ENCODE measurements at places on chromosomes 16 and 17.

- DNase-seq = peak; percentile 4
These were observed at the start of gene MYL4 for GRCh38 chr17:47208744-47209488. Gene MYL4, plus strand, starts transcription at chr17:47209348. Its CDS starts 75 bp downstream, at chr17:47209423.

DNA sequence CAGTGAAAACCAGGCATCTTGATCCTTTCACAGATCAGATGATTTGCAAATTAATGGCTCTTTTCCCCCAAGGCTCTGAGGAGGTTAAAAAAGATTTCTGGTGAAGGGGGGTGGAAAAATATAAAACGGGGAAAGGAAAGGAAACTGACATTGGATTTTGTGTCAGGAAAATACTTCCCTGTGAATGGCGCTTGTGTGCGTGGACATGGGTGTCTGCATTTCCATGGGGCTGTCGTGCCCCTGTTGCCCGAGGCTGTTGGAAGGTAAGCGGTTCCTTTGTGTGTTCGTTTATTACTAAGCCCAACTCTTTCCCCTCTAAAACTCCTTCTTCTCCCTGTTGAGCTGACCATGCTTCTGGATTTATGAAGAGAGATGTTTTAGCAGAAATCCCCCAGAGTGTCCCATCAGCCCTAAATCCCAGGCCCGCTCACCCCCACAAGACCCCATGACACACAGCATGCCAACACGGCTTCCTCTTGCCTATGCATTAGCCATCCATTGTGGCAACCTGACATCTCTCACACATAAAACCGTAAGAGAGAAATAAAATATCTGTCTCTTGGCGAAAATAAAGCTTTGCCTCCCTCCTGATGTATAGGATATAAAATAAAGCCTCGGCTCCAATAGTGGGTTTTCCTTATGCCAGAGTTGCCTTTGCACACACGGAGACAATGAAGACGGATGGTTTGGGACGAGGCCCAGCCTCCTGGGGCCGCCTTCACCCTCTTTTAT lies 7.3 kb upstream of the LHX1 start:
- DNase-seq = no peak

- DNase-seq = no peak
These were observed 430 bp downstream of the BCAS3 start for GRCh38 chr17:60678118-60678444.

DNA sequence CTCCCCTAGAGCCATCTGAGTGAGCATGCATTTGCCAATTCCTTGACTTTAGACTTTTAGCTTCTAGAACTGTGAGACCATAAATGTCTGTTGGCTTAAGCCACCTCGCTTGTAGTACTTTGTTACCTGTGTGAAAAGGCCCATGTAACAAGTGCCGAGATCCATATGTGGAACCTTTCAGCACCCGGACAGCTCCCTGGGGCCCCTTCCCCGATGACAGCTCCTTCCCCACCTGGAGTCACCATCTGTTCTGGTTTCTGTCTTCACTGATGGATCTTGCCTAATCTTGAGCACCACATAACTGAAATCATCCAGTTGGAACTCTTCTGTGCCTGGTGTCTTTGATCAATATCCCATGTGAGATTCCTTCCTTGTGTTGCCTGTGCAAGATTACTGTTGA lies 78.9 kb upstream of the EEF2KMT start:
- DNase-seq = no peak

- no peak for DNase-seq
These were observed 7.7 kb downstream of the GIT1 start for GRCh38 chr17:29581583-29582253.

DNA sequence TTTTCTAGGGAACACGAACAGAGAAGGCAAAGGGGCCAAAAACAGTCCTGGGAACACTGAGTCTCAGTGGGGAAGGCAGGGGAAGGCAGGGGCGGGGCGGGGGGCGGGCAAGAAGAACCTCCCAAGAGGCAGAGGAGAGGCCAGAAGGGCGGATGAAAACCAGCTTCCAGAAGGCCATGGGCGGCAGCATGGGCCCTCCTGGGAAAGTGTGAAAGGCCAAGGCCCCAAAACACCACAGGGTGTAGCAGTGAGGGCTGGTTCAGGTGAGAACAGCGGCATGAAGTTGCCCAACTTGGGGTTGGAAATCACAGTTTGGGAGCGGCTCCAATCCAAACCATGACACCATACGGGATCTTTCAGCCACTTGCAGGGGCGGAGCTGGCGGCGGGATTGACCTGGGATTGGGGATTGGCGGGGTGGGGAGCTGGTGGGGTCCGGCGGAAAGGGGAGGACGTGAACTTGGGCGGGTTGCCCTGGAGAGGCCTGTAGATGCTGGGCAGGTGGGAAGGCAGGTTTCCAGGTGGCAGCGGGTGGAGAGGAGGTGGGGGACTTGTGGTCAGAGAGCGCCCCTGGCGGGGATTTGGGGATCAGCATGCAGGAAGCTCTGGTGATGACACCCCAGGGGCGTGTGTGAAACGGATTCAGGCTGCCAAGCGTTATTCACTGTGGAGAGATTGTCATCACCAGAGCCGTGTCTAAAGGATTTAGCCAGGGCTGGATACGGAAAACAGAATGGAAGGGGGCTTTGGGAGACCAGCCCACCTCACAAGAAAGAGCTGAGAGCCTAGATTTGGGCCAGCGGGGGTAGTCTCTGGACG lies 80.9 kb downstream of the ARHGAP23 start:
- peak; percentile 93 for DNase-seq

- no peak for DNase-seq
These were observed 16.7 kb upstream of the OR1F1 start for GRCh38 chr16:3171181-3171854.

DNA sequence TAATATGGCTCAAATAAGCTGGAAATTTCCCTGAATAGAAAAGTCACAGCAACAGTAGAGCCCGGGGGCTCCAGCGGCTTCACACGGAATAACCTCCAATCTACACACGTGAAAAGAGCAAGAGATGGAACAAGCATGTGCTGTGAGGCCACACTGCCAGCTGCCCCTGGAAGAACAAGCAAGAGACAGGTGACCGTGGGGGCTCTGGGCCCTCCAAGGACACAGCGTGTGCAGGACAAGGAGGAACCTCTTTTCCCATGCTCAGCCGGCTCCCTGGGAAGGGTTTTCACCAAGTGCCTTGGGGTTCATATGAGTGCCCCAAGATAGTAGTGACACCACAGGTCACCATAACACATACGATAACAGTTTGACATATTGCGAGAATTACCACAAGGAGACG lies 110.2 kb upstream of the ZNF750 start:
- DNase-seq = no peak

DNA sequence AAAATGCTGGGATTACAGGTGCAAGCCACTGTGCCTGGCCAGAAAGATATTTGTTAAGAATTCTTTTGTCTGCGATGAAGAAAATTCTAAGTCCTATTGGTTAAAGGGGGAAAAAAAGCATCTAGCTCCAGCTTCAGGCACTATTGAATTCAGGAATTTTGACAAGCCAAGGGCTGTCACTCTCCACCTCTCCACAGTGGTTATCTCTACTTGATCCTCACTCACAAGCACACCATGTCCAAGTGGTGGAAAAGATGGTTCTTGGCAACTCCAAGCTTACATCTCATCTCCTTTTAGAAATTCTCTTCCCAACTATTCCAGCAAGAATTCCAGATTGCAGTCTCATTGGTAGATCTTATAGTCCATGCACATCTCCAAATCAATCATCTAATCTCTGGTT lies 7.1 kb downstream of the RBFOX1 start:
- no peak for DNase-seq

- peak; percentile 35 for DNase-seq
These were observed 112.9 kb downstream of the ABCC1 start for GRCh38 chr16:16062023-16062937.

DNA sequence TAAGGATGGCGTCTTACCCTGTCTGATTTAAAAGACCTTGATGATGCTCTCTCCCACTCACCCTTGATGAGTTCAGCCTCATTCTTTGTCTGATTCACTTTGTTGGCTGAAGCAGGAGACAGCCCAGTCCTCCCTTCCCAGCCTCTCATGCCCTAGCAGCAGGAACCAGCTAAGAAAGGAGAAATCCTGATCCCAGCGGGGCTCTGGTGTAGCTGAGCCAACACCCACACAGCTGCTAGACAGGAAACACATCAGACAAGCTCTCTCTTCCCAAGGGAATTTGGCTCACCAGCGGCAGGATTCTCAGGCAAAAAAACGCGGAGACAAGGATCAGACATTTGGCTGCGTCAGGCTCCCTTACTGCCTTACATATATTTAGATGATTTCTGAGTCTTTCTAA lies 211.5 kb downstream of the CDH11 start:
- DNase-seq = peak; percentile 95

DNA sequence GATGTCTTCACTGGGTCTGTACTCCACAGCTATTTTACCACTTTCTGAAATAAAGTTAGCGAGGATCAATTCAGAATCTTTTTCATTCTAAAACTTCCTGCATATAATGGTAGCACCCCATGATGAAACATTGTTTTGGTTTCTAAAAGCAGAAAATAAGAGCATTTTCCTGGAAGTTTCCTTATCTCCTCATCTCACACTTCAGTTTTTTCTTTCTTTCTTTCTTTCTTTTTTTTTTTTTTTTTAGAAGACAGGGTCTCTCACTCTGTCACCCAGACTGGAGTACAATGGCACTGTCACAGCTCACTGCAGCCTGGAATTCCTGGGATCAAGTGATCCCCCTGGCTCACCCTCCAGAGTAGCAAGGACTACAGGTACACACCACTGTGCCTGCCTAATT lies 10.3 kb downstream of the RDM1 start:
- no peak for DNase-seq

DNA sequence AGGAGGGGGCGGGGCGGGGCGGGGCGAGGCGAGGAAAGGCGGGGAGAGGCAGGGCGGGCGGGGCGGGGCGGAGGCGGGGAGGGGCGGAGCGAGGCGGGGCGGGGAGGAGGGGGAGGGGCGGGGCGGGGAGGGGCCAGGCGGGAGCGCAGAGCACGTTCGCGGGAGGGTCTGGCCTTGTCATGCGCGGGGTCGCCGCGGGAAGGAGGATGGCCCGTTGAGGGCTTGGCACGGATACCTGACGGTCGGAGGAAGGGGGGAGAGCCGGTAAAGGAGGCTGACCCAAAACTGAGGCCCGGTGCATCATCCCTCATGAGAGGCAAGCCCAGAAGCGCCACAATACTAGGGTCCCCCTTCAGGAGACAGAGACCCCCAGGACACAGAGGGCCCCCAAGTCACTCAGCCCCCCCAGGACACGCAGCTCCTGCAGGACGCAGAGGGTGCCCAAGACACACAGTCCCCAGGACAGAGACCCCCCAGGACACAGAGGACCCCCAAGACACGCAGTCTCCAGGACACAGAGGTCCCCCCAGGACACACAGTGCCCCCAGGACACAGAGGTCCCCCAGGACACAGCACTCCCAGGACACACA lies 593 bp upstream of the WDR45B start:
- DNase-seq = no peak

GRCh38 chr16:26457095-26457494 lies 609.6 kb upstream of the C16orf82 start:
- DNase-seq = no peak

GRCh38 chr16:84496991-84497390 lies 7.5 kb downstream of the MEAK7 start:
- DNase-seq = no peak

- DNase-seq = peak; percentile 47
These were observed 1.5 kb downstream of the PIEZO1 start for GRCh38 chr16:88783391-88784073.

- peak; percentile 37 for DNase-seq
These were observed 6.8 kb upstream of the CYB5B start for GRCh38 chr16:69417520-69418199.

- DNase-seq = no peak
These were observed 2.7 kb downstream of the NOD2 start for GRCh38 chr16:50696126-50696525.

DNA sequence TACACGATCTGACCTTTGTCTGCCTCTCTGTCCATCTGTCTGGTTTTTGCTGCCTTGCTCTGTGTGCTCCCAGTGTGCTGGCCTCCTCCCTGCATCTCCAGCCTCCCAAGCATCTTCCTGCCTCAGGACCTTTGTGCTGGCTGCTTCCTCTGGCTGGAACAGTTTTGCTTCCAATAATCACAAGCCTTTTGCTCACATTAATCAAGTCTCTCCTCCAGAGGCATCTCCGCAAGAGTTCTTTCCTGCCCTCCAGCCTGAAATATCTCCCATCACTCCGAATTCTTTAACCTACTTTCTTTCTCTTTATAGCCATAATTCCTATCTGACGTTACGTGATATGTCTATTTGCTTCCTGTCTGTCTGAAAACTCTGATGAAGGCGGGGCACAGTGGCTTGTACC lies 267.1 kb downstream of the ABCC12 start:
- DNase-seq = no peak

DNA sequence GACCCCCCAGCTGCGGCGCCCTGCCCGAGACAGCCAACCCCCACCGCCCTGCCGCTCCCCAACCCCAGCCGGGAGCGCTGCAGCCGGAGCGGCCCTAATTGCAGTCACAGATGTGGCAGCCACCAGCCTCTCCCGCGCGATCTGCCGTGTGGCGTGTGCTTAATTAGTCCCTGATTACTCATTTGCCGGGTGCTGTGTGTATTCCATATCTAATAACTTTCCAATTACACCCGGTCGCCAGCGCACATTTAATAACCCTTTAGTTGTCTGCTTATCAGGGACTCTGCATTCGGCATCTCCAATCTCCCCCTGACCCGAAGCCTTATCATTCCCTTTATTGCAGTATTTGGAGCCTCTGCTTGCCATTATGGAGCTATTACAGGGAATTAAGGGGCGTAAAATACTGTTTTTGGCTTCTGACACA lies 236.7 kb upstream of the CIBAR2 start:
- no peak for DNase-seq

DNA sequence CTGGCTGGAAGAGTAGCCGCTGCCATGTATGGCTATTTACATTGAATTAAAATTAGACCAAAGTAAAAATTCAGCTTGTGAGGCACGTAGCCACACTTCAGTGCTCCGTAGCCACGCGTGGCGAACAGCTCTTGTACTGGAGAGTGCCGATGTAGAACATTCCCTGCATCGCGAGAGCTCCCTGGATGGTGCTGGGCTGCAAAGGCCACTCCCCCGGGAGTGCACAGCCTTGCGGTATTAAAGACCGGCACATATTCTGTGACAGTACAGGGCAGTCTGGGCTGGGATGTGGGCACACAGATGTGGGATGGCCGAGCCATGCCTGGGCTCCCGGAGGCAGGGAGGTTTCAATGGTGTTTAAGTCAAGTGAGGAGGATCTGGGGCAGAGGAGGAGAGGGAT lies 102.2 kb downstream of the CMIP start:
- DNase-seq = no peak

GRCh38 chr17:7357381-7357780 lies 2.4 kb downstream of the TMEM95 start:
- DNase-seq = no peak

- no peak for DNase-seq
These were observed 6.1 kb downstream of the ITGA2B start for GRCh38 chr17:44383363-44383762.
